Stimulated activated CD8-positive, alpha-beta memory T cell treated with anti-CD3 and anti-CD28 coated beads, Interleukin-7, amount 100 ng/mL, for 1 hour (primary cell): ENCODE measurements at places on chromosomes 5 and 9.

DNA sequence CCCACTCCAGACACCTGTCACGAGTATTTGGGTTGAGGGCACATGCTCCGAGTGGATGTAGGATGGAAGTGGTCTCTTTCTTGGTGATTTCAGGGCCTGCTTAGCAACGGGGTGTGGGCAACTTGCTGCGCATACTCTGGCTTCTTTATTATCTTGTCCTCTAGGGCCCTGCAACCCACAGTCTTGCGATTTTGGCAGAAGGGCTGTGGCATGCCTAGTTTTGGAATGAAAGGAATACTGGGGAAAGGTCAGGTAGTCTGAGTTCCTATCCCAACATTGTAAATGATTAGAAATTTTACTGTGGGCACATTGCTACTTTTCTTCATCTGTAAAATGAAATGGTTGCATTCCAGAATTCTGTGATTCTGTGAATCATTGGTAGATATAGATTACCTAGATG lies 74.3 kb downstream of the ACTBL2 start:
- DNase-seq, result no peak

DNA sequence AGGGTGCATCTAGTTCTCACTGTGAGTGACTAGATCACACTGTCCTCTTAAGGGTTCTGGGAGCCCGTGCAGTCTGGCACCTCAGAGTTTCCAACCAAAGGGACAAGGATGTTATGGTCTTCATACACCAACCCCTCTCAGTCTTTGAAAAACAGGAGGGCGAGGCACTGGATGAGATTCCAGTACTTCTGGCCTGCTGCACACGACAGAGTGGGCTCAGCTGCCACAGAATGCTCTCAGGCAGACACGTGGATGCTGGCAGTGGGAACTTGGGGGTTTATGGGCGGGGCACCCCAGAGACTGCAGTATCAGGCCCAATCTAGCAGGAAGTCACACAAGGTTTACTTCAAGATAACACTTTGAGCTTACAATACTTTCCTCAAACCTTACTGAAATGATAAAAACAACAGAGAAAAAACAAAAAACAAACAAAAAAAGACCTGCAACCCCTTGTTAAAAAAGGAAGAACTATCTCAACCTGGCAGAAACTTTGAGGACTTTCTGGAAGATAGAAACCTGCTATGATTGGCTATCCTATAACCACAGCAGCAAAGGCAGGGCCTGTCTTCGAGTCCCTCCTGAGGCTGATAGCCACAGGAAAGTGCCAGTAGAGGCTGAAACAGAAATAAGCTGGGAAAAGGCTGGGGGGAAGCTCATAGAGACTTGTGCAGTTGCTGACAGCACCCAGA lies 28.3 kb upstream of the TGFBR1 start:
- DNase-seq, result no peak

DNA sequence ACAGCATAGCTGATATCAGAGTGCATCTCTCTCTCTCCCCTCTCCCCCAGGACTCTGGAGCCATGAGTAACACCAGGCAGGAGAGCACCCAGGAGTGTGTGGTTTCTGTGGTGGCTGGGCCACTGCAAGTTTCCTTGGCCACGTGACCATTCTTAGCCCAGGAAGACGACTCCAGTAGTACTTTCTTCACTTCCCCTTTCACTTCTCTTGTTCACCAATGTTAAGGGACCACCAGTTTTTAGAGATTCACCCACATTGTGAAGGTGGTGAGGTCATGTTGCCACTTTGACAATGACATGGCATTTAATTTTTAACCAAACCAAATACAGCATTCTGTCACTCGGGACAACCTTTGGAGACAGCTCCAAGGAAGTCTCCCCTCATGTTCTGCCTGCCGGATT lies 17.9 kb upstream of the DAPK1 start:
- no peak for DNase-seq

- no peak for DNase-seq
Measured at GRCh38 chr9:19193029-19193324, 37.5 kb upstream of the DENND4C start.

- no peak for DNase-seq
Measured at GRCh38 chr9:1876891-1877496, 138.2 kb upstream of the SMARCA2 start.

DNA sequence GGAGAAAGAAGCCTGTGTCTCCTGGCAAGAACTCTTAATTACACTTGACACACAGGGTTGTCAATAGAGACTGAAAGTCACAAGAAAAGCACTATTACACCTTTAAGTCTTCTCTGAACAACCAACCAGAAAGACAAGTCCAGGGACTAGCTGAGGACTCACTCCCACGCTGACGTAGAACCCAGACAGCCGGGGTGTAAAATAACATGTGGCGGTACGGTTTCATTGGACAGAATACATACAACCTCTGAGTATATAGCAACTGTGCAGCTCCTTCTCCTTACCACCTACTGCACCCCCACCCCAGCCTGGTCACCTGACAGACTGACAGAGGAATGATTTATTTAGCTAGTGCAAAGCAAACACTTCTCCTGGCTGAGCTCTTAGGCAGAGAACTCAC lies 103.4 kb upstream of the RASEF start:
- no peak for DNase-seq

GRCh38 chr5:135476615-135477581 lies 24.7 kb upstream of the TIFAB start:
- no peak for DNase-seq

GRCh38 chr5:138648841-138649240 lies 73.6 kb upstream of the HSPA9 start:
- DNase-seq, result no peak

- no peak for DNase-seq
Measured at GRCh38 chr5:95810305-95811125, 12.0 kb downstream of the GLRX start.

- no peak for DNase-seq
Measured at GRCh38 chr5:176739461-176740051, 70.8 kb upstream of the UNC5A start.

DNA sequence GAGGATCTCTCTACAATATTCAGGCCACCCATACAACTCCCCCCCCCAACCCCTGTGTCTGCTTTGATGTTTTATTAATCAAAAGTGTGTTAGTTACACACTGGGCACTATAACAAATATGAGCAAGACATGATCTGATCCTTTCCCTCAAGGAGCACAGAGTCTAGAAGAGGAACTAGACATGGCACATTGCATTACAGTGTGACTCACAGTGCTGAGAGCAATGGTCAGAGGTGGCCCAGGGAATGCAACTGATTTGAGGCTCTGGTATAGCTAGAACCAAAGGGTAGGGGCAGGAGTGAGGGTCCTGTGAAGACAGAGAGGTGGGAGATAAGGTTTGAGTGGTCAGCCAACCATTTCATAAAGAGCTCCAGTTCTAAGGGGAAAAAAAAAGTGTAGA lies 539.2 kb downstream of the ACTL7B start:
- DNase-seq, result no peak

DNA sequence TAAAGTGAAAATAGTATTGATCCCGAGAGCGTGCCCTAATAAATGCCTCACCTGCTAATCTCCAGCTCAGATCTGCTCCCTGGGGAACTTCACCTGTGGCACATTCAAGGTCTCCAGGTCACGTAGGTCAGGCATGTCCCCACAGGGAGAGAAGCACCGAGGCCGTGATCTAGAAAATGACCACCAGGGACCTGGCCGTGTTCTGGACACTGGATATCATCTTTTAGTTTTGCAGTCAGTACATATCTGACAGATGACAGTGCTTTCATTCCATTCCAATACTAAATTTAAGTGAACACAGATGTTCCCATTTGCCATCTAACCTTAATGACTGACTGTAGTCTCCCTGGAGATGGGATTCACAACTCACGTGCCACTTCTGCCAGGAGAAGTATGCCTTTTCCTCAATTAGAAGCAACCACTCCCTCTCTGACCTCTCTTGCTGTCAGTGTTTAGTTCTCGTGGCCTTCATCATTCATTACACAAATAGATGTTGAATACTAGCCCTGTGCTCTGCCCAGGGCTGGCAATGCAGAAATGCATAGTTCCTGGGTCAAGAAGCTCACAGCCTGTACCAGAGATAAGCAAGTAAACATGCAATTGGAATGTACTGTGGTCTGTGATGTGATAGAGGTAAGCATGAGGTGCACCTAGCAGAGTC lies 276.5 kb downstream of the NTRK2 start:
- DNase-seq, result no peak

GRCh38 chr5:88861231-88861630 lies 21.8 kb downstream of the MEF2C start:
- DNase-seq, result no peak

DNA sequence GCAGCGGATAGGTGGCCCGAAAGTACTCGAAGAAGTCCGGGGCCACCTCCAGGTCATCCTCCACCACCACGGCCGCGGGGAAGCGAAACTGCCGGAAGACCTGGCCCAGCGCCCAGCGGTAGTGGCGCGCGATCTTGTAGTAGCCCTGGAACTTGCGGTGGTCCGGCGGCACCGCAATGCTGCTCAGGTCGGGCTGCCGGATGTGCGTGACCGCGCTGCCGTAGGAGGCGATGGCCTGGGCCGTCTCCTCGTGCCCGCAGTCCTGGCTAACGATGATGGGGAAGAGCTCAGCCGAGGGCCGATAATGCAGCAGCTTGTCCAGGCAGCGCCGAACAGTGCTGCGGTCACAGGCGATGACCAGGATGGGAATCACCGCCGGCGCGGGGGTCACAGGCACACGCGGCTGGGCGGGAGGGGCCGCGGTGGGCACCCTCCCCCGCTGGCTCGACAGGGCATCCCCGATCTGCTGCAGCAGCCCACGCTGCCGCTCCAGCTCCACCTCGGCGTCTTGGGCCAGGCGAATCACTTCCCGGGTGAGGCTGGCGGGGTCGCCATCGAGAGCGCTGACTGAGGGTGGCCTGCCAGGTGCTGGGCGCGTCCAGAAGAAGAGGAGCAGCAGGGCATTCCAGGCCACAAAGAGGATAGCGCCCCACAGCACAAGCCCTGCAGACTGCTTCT lies 10.2 kb downstream of the MGAT1 start:
- no peak for DNase-seq

GRCh38 chr5:52328220-52328806 lies 459.4 kb upstream of the ITGA1 start:
- no peak for DNase-seq

DNA sequence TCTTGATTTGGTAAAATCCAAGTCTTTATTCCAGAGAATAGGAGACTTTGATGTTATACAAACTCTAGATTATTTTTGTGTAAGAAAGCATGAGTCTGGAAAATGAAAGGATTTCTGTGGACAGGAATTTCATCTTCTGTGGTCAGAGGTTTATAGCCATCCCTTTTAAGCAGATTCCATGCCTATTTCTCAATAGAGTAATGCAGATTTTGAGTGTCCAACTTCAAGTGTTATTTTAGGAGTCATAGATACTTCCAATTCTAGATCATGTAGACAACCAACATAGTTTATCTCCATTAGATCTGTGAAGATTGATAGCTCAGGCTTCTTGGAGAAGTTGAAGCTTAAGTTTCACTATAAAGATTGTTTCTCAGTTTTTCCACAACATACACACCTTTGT lies 379.7 kb downstream of the PSAT1 start:
- DNase-seq, result no peak

- no peak for DNase-seq
Measured at GRCh38 chr5:52856564-52856963, 68.8 kb downstream of the ITGA1 start.

DNA sequence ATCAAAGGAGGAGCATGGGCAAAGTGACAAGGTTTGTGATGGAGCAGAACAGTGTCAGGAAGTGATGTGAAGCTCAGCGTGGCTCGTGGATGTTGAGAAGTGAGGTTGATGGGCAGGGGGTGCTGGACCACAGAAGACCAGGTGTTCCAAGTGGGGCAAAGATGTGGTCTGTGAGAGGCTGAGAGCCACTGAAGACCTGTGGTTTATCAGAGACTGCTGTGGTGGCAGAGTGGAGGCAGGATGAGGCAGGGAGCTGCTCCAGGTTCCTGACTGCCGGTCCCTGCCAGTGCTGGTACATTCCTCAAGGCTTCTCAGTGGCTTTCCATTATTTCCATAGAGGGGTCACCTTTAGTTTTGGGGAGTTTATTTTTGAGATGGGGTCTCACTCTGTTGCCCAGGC lies 19.1 kb downstream of the PALM2AKAP2 start:
- DNase-seq, result no peak

DNA sequence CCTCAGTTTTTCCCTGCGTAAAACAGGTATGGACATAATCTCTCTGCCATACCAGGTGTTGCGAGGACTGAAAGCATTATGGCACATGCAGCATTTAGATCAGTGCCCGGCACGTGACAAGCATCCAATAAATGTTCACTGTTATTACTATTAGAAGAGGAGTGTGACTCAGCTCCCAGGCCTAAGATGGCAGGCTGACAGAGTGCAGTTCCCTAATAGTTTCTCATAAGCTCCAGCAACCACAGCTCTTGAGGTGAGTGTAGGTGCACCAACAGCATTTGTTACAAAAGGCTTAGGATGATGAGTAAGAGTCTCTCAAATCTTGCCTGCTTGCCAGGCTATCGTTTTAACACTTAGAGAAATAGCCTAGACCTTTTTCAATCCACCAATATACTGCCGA lies 28.9 kb upstream of the GLIS3 start:
- DNase-seq, result no peak

DNA sequence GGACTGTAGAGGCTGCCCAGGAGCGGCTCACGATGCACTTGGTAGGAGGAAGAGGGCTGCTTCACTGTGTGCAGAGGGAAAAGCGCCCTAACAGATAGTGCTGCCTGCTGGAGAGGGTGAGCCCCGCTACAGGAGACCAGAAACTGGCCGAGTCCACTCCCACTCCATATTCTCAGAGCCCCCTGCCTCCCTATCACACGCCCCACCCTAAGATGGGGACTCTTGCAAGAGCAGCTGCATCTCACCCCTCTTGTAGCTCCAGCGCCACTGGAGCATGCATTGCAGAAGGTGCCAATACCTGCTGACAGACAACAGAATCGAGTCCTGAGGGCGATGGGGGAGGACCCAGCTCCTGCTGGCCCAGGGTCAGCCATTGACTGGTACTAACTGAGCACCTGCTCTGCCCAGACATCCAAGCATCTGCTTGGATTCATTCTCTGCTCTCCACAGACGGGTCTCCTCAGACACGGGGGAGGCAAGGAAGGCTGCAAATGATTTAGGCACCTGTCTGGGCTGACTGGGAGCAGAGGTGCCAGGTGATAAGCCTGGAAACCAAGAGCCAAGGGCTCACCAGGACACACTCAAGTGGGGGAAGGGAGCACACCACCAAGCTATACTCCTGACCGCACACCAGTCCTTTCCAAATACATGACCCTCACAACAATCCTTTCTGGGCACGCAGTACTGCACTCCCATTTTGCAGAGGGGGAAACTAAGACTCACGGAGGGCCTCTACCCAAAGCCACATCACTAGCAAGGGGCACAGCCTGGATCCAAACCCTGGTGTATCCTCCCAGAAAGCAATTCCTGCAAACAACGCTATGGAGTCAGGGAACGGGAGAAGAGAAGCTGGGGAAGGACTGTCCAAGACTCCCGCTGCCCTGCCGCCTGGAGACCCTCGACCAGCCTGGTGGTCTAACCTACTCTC lies 1.6 kb downstream of the BICD2 start:
- no peak for DNase-seq
